ENCODE measurements at places on chromosomes 12 and 14. TPM values are rescaled to one million over a fixed set of nuclear protein-coding genes. Genes with fewer than 3 reads are reported as not detected.

DNA sequence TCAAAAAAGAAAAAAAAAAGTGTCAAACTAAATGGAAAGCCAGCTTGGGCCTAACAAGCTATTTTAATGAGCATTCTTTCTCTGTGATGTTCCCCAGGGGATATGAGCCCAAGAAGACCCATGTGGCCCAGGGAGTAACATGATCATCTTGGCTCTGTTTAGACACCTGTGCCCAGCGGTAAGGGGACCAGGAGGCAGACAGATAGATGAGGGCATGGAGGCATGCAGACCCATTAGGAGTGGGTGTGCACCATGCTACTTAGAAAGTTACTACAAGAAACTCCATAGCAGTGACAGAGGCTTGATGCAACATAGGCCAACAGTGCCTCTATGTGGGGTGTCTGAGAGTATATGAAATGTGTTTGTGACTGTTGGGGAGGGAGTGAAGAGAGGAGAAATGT, 3.1 kb upstream of the CREBL2 start:
- DNase-seq = peak; percentile 29

Gene MGP
- 1.3 TPM for total RNA-seq

DNA sequence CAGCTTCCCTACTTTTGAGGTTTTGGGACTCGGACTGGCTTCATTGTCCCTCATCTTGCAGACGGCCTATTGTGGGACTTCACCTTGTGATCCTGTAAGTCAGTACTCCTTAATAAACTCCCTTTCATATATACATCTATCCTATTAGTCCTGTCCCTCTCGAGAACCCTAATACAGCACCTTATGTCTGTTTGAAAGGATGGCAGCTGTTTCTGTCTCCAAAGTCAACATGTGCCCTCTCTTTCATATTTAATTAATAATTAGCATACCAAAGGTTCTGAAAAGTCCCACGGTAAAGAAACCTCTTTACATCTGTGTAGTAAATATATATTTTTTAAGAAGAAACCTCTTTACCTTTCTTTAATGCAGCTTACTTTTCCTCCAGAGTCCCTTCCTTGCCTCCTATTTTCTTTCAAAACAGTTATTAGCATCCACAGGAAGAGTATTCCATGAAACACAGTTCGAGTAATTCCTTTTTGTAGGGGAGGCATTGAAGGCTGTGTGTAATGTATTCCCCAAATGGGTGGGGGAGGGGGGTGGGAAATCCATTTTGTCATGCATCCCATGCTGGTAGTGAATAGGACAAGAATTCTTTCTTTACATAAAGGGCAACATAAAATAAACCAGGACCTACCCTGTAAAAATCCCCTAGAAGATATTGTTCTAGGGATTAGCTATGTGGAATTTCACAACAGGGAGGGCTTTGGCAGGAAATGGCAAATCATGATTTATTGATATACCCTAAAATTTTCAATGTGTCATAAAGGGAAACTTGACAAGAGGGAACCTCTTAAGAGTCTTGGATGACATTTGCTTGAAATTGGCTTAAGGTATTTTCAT, 241.5 kb downstream of the SUDS3 start:
- DNase-seq = no peak

DNA sequence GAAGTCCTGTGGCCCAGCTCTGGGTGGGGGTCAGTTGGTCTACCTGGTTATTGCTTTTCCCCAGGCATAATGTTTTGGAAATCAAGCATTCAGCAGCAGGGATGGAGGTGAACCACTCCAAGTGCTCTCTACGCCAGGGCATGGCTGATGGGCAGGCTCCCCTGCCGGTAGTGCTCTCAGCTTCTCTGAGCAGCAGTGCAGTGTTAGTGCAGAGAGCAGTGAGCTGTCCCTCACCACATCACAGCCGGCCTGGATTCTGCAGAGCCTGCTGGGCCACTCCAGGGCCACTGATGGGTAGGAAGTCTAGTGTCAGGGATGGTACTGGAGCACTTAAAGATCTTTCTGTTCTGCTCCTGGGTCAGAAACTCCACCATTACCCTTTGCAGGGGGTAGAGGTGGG, 151.1 kb downstream of the CALM1 start:
- no peak for DNase-seq

DNA sequence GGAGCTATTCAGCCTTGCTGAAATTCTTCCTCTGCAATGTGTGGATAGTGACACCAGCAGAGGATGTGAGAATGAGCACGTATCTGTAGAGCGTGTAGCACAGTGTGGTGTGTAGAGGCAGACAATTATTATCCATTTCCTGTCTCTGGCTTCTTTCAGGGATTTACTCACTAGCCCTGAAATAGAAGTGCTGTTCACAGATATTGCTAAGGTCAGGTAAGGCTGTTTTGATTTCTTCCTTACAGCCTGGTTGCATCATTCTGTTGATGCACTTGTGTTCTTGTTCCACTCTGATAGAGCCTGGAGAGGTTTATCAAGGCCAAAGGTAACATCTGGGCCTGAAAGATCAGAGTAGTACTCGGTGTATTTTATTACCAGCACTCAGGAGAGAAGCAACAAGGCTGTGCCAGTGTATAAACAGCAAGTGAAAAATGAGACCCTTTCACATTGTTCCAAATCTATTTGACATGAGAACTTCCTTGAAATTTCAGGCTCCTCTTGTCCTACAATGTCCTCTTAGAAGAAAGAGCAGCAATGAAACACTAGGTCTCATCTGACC, 16.7 kb downstream of the ARG2 start:
- no peak for DNase-seq

Gene AJUBA
- total RNA-seq = 138 TPM

Gene FSCB
- total RNA-seq = not detected

GRCh38 chr14:32403688-32404087, 74.6 kb downstream of the AKAP6 start:
- peak; percentile 28 for DNase-seq

Gene ZCCHC8
- 33.4 TPM for total RNA-seq

GRCh38 chr12:46546634-46547273, 174.2 kb upstream of the SLC38A2 start:
- no peak for DNase-seq

GRCh38 chr12:27545665-27546064, 21.7 kb downstream of the PPFIBP1 start:
- DNase-seq = no peak
